ENCODE measurements at places on chromosomes 5 and 9. TPM values are rescaled to one million over a fixed set of nuclear protein-coding genes. Genes with fewer than 3 reads are reported as not detected.

CORO2A gene
- total RNA-seq = 8.2 TPM

TMEM203 gene
- total RNA-seq = 21.8 TPM

DNA sequence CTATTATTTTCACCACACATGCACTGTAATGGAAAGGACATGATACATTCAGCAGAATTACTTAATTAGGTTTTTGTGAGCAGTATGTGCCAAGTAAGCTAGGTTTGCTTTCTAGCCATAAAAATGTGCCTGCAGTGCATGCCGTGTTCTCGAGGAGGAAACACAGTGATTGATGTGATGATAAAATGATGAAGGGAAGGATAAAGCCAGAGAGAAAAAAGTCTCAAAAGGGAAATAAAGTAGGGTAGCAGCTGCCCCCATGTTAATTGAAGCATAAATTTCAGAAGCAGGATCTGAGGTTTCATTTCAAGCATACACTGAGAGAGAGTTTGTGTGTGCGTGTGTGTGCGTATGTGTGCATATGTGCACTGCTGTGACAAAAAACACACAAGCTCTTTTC is 714.2 kb upstream of the C9orf72 start:
- DNase-seq = no peak

DNA sequence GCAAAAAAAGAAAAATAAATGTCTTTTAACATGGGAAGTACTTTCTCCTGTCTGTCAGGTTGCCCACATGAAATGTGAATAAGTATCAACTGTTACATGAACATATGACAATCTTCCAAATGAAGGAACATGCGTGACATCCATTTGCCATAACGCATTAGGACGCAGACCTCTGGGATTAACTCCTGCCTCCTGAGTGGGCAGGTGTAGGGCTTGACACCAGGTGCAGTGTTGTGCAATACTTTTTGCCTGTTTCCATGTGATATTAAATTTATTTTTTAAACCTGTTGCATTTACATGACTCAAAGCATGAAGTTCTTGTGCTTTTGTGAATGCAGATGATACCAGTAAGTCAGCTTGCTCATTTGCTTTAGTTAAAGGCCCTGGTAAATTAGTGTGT is 8.7 kb upstream of the TMEM141 start:
- no peak for DNase-seq

GRCh38 chr5:154248691-154249090 is 58.2 kb downstream of the GALNT10 start:
- no peak for DNase-seq

DNA sequence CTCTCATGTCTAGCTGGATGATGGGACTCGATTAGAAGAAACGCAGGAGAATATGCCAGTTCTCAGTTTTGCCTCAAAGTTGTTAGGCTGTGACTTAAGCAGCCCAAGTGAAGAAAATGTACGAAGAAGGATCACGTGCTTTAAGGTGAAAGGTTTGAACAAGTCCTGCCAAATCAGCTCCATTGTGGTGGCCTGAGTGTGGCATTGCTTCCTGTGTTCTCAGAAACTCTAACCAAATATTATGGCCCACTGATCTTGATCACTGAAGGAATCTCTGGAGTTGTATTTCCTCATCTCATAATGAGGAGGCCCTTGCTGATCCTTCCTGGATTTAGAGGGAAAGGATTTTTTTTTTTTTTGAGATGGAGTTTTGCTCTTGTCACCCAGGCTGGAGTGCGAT is 44.0 kb downstream of the OTULIN start:
- DNase-seq = no peak

DNA sequence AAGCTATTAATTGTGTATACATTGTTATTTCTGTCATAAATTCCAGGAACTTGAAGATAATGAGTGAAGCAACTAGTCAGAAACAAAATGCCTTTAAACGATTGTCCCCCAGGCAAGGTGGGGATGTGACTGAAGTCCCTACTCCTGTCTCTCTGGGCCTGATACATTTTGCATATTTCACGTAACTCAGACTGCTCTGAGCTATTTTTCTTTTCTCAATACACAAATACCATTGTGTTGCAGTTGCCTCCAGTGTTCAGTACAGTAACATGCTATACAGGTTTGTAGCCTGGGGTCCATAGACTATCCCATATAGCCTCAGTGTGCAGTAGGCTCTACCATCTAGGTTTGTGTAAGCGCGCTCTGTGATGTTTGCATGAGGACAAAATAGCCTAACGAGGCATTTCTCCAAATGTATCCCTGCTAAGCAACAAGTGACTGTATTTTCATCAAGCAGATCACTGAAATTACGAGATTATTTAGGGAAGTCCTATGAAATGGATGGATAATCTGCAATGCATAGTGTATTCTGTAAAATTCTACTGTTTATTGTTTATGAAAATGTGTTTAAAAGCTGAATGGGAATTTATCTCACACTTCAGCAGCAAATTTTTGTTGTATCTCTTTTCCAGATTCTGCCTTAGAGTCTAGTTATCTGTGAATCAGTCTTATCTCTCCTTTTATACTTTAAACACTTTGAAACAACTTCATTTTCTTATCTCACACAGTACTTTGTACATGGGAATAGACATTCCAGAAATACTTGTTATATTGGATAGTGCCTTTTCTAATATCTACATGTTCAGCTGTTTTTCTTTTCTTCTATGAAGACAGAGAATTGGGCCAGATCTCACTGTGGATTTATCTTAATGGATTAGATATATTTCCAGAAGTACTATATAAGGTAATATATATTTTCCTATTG is 150.5 kb downstream of the CD180 start:
- no peak for DNase-seq

DNA sequence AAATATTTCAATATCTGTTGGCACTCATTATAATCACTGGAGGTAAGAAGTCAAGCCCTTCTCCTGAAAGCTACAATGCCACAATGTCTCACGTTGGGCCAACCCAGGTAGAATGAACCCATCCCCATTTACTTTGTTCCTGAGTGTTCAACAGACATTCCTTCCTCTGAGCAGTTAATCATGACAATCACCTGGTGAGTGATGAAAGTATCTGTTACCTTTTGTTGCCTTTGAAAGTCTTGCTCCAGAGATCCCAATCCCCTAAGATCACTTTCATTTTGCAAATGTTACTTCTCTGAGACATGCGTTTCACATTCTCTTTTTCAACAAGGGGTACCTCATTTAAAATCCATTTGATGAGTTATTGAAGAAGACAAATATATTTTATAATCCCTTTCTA is 49.3 kb upstream of the MSX2 start:
- no peak for DNase-seq
